ENCODE measurements at places on chromosomes 2 and 18.

- no peak for DNase-seq
Observed at GRCh38 chr2:172693037-172693436, 42.6 kb upstream of the RAPGEF4 start.

GRCh38 chr2:165161510-165161909, 42.3 kb downstream of the SCN3A start:
- DNase-seq: no peak

DNA sequence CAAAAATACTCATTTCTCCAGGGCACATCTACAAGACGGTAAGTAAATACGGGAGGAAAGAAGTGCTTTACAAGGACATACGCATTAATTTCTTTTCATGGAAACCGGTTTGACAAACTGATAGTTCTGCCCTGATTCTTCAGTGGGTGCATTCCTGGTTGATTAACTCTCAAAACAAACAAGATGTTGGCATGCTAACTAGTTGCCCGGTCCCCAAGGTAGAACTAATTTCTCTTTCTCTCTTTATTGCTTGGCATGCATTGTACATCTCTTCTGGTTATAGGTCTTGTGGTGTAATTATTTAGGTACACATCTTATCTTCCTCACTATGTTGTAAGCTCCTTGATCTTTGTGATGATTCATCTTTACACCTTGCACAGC, 46.9 kb upstream of the SPATS2L start:
- no peak for DNase-seq

DNA sequence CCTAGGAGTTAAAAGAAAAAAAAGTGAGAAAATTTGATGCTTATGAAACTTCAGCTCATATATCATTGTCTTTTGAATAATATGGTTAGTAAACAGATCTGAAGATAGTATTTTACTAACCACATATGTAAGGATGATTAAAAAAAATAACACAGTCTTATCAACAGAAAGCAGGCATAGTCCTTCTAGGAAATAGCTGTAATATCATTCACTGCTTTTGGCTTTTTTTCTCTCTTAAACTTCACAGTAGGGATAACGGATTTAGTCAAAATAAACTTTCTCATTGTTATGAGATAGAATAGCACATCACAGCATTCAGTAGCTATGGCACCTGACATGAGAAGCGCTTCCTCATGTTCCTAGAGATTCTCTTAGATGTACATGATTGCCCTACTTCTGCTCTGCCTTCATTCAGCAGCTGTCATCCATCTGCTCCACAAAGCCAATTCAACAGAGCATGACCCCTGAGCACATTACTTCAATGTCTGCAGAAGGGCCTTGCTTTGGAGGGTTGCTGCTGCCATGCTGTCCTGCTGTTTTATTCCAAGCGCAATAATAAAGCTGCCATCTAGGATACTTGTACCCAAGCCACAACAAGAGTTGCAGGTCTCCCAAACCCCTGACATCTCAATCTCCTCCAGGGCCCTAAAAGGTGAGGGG, 67.0 kb downstream of the TTC21B start:
- DNase-seq: peak; percentile 55

DNA sequence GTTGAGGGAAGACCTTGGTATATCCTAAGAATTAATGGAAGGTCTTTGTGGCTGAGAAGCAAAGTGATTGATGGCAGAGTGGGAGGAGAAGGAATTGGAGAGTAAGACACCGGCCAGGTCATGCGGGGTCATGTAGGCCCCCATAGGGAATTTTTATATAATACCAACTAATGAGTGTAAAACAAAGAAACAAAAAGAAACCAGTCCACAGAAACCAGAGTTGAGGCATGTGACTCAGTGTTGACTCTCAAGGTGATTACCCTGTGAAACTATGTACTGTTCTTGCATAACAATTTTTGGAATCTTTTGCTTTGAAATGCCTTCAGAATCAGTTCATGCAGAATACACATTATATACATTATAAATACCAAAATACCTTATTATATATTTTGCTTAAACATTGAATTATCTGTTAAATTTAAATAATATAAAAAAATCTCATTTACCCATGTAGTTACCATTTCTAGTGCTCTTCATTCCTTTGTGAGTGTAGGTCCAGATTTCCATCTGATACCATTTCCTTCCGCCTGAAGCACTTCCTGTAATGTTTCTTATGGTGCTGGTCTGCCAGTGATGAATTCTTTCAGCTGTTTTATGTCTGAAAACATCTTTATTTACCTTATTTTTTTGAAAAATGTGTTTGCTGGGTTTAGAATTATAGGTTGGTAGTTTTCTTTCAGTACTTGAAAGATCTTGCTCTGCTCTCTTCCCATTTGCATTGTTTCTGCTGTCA, 8.6 kb downstream of the CLIP4 start:
- DNase-seq: no peak

DNA sequence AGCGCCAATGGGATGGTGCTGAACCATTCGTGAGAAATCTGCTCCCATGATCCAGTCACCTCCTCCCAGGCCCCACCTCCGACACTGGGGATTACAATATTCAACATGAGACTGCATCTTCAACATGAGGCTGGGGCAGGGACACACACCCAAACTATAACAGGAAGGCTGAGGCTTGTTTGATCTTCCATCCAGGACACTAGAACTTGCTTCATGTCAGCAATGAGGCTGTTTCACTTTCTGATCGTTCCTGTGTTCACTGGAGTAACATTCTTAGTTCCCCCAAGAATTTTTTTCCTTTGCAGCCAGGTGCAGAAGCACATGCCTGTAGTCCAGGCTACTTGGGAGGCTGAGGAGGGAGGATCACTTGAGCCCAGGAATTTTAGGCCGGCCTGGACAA, 30.8 kb upstream of the SOX11 start:
- DNase-seq: no peak

DNA sequence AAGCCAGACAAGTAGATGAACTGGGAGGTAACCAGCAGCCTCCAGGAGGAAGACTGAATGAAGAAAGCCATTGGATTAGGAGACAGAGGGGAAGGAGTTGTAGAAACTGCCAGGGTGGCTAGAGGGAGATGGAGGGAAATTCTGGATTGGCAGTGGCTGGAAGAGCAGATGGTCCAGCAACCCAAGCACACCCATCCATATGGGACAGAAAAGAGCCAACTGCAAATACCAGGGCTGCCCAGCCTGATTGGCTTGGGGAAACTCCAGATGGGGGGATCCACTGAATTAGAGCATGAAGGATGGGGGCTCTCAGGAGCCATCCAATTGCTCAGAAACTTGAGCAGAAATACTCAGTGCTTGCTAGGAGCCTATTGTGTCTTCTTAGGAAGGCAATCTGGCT, 173.5 kb upstream of the EPB41L3 start:
- no peak for DNase-seq

- no peak for DNase-seq
Observed at GRCh38 chr2:39913648-39914461, 134.8 kb upstream of the THUMPD2 start.

GRCh38 chr2:127086990-127087790, 19.8 kb downstream of the BIN1 start:
- peak; percentile 73 for DNase-seq
